ENCODE measurements at places on chromosomes 13 and 19.

DNA sequence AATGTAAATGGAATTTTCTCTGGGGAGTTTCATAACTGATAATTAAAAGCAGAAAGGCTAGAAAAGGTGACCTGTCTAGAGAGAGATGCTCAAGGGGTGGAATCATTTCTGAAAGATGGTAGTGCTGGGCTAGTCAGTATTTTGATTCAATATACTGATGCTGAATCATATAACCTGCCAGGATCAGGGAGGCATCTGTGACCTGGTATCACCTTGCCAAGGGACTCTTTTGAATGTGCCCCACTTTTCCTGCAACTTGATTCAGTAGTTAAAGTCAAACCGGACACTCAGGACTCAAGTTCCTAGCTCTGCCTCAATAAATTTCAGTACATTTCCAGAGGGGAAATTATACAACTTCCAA is 15.8 kb downstream of the LCP1 start:
- no peak for DNase-seq

- DNase-seq, result no peak
Measured at GRCh38 chr13:27622102-27622820, 569 bp downstream of the POLR1D start.

DNA sequence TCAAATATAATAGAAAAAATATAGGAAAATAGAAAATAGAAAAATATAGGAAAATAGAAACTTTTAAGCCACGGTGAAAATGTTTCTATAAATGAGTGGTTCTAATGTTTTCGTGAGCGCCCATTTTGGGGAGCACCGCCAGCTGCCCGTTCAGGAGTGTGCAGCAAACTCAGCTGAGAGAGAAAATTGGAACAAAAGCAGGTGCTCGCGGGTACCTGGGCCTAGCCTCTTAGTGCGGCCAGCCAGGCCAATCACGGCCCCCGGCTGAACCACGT is 204 bp upstream of the PDX1 start:
- no peak for DNase-seq

DNA sequence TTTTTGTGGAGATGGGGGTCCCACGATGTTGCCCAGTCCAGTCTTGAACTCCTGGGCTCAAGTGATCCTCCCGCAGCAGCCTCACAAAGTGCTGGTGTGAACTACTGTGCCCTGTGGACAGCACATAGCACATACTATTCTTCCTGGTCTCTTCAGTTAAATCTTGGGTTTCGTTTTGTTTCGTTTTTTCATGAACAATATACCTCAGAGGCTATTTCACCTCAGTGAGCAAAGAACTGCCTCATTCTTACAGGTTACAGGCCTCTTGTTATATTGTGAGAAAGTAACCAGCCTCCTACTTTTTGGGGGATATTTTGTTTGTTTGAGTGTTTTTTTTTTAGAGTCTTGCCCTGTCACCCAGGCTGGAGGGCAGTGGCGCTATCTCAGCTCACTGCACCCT is 1.3 kb upstream of the C3 start:
- no peak for DNase-seq

DNA sequence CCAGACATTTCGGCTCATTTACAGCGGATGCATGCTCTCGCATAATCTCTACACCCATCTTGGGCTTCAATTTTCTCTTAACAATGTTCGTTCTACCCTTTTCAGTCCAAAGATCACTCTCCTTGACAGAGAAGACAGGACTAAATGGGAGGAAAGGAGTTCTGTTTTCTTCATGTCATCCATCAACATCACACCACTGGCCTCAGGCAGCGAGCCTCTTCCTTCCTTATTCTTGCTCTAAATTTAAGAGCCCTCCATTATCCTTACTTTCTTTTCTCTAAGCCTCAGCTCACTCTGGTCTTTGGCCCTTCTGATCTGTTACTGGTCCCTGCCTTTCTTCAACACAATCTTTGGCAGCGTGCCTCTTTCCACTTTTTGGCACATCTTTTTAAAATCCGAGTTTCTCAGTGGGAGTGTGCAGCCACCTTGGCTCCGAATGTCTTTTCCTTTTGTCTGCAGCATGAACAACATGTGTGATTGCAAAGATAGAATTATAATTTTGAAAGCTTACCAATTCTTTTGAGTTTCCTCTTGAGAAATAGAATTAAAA is 98.7 kb downstream of the FAM216B start:
- DNase-seq, result no peak

DNA sequence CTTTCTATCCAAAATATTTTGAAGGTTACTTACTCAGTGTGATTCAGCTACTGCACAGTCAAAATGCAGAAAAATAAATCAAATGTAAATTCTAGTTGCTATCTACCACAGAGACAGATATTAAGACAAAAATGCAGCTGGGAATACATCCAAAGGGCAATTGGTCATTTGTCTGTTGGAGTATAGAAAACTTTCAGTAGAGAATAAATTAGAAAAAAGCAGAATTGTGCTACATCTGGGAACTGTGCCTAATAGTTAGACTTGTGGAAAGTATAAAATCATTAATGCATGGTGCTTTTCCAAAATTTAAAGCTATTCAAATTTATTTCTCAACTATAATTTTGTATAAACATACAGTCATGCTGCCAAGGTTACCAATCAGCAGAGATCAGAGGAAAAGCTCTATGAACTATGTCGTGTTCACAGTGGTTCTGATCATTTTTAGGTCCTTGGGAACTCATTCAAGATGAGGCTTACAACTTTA is 1635.8 kb downstream of the PCDH9 start:
- no peak for DNase-seq

DNA sequence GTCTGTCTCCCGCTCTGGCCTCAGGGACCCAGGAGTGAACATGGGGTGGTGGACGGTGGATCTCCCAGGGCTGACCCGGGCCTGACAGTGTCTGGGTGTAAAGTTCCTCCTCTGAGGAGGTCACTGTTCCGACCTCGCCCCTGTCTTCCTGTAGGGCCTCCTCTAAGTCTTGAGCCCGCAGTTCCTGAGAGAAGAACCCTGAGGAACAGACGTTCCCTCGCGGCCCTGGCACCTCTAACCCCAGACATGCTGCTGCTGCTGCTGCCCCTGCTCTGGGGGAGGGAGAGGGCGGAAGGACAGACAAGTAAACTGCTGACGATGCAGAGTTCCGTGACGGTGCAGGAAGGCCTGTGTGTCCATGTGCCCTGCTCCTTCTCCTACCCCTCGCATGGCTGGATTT is at the start of gene SIGLEC9:
Gene SIGLEC9 (plus strand): TSS at position 178 of the 400 bp plus-strand sequence. CDS start 69 bp downstream, at position 247.
- DNase-seq, result no peak

DNA sequence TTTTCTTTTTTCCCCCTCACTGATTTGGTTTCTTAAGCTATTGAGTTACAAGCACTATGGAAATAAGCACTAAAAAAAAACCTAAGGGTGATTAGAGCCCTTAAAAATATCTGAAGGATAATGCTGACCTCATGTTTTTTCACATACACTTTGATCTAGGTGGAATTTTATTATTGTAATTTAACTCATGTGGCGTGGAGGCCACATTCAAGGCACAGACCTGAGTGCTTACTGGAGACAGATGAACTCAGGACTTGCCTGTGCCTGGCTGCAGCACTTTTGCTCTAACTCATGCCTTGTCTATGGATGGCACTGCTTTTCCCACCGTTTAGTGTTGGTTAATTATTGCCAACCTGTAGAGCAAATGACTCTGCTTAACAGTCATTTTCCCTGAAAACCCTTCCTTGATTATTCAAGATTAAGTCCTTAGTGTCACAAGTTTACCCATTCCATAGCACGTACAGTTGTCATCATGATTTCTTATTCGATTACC is 541.4 kb downstream of the GPC6 start:
- no peak for DNase-seq

- DNase-seq, result no peak
Measured at GRCh38 chr13:51542346-51543242, 41.7 kb upstream of the WDFY2 start.

Data from stimulated activated CD4-positive, alpha-beta T cell treated with anti-CD3 and anti-CD28 coated beads, Interleukin-1b, Interleukin-23, amount 100 ng/mL, for 4 hours (primary cell).